ENCODE measurements at places on chromosomes 3 and 15.

DNA sequence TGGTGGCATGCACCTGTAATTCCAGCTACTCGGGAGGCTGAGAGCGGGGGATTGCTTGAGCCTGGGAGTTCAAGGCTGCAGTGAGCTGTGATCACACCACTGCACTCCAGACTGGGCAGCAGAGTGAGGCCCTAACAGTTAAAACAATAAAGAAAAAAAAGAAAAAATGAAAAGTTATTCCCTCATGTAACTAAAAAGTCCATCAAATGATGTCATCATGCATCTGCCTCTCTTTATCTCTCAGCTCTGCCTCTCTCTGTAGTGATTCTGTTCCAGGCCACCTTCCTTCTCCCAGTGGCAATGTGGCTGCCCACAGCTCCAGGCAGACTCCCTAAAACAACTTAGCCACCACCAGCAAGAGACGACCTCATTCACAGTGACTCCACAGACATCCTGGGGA lies 31.5 kb upstream of the TRH start:
- no peak for DNase-seq

GRCh38 chr3:61090389-61091169 lies 160.7 kb downstream of the FHIT start:
- no peak for DNase-seq

DNA sequence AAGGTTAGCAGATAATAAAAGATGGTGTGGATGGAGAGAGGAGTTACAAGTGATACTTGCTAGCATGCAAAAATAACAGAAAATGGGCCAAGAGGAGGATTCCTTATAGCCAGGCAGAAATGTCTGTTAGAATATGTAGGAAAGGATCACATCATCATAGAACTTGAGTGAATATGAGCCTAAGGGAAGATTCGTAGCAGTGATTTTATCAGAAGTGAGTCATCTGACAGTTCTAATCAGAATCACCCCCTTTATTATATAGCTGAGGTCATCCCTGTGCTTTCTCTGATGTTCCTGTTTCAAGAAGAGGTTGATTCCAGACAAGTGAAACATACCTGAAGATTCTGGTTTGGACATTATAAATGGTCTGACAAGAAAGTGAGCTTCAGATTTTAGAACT lies 22.9 kb downstream of the EXOG start:
- no peak for DNase-seq

- DNase-seq: no peak
Observed at GRCh38 chr15:32936976-32937375, 219.2 kb downstream of the GREM1 start.

- no peak for DNase-seq
Observed at GRCh38 chr3:47571391-47572175, 7.1 kb downstream of the CSPG5 start.
